ENCODE measurements at places on chromosomes 12 and 14. TPM values are rescaled to one million over a fixed set of nuclear protein-coding genes. Genes with fewer than 3 reads are reported as not detected.

Gene KRT73
- total RNA-seq = 1.9 TPM

Gene DGKA
- total RNA-seq = 341 TPM

- DNase-seq = no peak
Observed at GRCh38 chr12:62998454-62998853, 63.5 kb upstream of the PPM1H start.

DNA sequence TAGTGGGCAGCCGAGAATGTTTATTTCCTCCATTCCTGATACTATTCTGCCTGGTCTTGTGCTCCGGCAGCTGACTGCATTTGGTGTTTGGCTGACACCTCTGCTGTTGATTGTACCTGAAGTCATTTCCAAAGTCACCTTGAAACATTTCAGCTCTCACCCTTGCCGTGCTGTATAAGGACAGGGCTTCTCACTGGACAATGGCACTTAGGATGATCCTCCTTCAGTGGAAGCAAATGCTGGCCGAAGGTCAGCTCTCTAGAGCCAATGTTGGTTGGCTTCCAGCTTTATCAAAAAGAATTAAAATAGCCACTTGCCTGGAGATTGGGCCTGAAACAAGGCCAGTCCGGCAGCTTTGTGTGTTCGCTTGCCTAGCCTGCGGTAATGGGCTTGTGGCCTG lies 44.0 kb downstream of the ACACB start:
- DNase-seq = no peak

DNA sequence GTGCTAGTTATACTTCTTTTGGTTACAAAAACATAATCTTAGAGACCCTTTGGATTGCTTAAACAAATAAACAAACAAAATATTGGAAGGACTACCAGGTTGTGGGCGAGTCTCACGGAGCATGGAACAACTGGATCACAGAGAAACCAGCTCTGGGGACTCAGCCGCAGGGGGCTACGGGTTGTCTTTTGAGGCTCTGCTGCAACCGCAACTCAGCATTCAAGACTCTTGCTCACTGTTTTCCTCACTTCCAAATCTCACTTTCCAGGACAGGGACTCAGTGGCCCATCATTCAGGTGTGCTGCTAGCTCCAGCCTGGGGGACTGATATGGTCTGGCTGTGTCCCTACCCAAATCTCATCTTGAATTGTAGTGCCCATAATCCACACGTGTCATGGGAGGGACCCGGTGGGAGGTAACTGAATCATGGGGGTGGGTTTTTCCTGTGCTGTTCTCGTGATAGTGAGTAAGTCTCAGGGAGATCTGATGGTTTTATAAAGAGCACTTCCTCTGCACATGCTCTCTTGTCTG lies 14.0 kb upstream of the SERPINA4 start:
- DNase-seq = no peak

GRCh38 chr14:99524804-99525698 lies 43.8 kb downstream of the CCNK start:
- no peak for DNase-seq

DNA sequence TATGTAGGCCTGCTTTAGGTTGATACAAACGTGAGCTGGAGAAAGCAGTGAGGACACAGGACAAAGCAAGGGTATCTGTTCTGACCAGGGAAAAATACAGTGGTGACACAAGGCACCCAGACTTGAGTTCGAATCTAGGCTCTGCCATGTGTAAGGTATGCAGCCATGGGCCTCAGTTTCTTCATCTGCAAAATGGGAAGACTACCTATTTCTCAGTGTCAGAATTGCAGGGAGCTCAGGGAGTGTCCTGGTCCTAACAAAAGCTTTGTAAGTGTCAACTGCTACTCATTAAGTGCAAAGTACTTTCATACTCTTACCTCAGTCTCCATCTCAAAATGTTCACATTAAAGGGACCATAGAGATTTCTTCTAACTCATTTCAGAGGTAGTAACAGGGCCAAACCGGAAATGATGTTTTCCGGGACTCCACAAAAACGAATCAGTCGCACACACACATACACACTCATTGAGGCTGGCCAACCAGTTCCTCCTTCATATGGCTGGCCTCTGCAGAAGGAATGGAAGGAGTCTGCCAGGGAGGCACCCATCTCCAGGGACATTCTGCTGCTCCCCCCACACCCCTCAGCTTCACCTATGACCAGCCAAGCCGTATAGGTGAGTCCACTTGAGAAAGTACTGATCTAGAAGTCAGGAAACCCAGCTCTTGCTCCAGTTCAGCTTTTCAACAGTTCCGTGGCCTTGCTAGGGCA lies 7.8 kb downstream of the CTDSP2 start:
- peak; percentile 69 for DNase-seq

- DNase-seq = no peak
Observed at GRCh38 chr12:96044943-96045290, 9.5 kb upstream of the LTA4H start.

Data from activated CD4-positive, alpha-beta T cell treated with anti-CD3 and anti-CD28 coated beads for 36 hours (primary cell).